ENCODE measurements at places on chromosomes 13 and 19.

DNA sequence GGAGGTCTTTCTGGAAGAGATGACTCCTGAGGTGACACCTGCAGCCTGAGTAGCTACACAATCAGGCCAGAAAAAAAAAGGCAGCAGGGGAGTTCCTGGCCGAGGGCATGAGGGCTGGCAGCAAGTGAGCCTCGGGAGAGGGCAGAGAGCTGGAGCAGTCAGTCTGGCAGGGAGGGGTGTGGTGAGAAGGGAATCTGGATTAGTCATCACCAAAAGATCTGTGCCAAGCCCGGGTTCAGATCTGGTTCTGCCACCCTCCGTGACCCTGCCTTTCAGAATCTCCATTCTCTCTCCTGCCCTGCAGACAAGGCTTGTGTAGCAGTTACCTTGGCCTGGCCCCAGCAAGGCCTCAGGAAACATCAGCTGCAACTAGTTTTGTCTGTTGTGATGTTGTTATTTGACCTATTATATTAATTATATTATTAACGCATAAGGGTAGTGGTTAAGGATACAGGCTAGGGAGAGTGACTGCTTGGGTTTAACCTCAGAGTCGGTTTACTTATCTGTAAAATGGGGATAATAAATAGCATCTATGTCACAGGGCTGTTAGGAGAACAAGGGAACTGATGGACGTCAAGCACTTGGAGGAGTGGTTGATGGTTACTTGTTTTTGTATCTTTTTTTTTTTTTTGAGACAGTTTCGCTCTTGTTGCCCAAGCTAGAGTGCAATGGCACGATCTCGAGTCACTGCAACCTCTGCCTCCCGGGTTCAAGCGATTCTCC lies 2.7 kb upstream of the CAPNS1 start:
- no peak for DNase-seq

- no peak for DNase-seq
Measured at GRCh38 chr19:7408251-7408650, 59.5 kb downstream of the ARHGEF18 start.

GRCh38 chr19:54426291-54426931 lies 11.1 kb downstream of the TTYH1 start:
- DNase-seq = no peak

DNA sequence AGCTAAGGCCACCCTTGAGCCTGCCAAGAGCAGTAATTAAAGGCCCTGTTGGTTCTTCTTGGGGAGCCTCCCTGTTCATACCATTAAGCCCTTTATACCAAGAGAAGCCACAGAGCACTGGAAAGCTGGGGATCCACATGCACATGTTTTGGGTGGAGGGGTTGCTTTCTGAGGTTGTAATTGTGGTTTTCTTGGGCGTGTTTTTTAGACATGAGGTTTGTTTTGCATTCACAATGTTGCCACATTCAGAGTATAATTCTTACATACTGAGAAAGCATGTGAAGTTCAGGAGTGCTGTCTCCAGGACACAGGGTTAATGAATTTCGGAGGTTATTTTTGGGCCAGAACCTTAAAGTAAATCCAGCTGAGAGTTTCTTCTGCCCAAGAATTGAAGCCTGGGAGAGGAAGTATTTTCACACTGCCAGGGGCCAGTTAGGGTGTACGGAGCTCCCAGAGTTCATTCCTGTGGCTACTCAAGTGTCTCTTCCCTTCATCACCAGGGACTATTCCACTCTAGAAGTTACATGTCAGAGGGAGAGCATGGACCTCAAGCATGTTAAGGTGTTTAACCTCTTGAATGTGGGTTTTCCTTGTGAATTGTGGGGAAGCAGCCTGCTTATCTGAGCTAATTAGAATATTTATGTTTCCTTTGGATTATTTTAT lies 37.0 kb downstream of the ZNF136 start:
- no peak for DNase-seq

DNA sequence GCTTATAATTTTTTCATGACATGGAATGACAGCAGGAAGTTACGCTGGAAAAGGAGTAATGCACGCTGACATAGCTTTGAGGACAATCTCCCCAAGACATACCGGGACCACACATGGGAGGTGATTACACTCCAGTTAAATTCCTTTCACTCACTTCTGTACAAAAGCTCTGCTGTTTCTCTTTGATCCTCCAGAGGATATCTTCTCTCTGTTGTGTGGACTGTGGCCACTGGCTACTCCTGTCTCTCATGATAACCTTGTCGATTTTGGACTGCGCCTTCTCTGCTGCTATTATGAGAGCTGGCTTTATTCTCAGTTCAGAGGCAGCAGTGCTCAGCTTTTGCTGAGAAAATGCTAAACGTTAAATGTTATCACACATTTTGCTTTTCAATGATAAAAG lies 464.6 kb downstream of the FGF9 start:
- DNase-seq = no peak

DNA sequence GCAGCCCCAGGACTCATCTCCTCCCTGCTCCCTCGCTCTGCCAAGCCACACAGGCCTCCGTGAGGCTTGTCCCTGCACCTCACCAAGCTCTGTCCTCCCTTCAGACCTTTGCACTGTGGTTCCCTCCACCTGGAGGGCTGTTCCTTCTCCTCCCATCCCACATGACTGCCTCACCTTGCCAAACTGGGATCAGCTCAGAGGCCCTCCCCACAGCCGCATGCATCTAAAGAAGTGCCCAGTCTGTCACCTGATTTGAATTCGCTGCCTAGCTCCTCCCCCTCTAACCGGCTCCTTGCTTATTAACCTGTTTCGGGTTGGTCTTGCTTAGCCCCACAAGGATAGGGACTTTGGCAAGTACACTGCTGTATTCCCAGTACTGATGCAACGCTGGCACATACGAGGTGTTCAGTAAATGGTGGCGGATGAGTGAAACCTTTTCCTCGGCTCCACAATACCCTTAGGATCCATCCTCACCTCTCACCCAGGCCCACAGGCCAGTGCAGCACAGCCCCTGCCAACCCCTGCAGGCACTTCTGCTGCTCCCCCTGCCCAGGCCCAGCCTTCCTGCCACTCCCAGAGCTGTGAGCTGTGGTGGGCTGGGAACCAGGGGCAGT lies 4.4 kb downstream of the AKT2 start:
- DNase-seq = no peak

GRCh38 chr19:39927076-39927475 lies 7.4 kb downstream of the FCGBP start:
- DNase-seq = no peak

GRCh38 chr13:91331047-91331915 lies 16.2 kb upstream of the MIR17HG start:
- DNase-seq = no peak

DNA sequence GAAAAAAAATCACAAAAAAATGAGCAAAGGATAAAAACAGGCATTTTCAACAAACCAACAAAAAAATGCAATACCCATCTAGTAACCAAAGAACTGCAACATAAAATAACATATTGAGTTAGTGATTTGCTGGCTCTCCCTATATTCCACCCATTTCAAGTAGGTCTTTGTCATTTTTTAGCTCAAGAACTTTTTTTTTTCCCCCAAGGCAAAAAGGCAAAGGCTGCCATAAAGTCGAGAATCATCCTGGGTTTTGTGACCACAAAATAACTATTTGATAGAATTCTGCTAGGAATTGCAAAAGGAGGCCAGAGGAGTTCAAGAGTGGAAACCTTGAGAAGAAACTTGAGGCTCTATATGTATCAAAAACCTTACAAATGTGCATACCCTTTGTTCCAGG lies 5.5 kb downstream of the SAFB2 start:
- no peak for DNase-seq

DNA sequence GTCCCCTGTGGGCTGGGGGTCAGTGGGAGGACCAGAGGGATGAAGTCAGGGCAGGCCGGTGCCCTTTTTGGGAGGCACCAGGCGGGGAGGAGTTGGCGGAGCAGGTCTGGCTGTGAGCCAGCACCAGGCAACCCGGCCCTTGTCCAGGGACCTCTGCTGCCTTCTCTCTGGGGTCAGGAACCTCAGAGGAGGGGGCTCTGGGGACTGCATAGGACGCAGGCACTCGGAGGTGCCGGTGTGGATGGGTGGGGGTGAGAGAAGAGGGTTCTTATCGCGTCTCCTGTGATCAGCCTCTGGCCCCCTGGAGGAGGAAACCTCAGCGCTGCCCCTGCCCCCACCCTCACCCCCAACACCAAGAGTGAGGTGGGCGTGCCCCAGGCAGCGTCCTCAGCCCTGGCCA lies 16.5 kb downstream of the DPF1 start:
- DNase-seq = no peak

GRCh38 chr13:85799097-85799582 lies at the start of gene SLITRK6:
TSS of gene SLITRK6 (minus strand) at chr13:85799419. CDS start at chr13:85796508, 2,911 bp downstream.
- DNase-seq = peak; percentile 15

GRCh38 chr19:10052602-10053360 lies 33.3 kb upstream of the SHFL start:
- no peak for DNase-seq

DNA sequence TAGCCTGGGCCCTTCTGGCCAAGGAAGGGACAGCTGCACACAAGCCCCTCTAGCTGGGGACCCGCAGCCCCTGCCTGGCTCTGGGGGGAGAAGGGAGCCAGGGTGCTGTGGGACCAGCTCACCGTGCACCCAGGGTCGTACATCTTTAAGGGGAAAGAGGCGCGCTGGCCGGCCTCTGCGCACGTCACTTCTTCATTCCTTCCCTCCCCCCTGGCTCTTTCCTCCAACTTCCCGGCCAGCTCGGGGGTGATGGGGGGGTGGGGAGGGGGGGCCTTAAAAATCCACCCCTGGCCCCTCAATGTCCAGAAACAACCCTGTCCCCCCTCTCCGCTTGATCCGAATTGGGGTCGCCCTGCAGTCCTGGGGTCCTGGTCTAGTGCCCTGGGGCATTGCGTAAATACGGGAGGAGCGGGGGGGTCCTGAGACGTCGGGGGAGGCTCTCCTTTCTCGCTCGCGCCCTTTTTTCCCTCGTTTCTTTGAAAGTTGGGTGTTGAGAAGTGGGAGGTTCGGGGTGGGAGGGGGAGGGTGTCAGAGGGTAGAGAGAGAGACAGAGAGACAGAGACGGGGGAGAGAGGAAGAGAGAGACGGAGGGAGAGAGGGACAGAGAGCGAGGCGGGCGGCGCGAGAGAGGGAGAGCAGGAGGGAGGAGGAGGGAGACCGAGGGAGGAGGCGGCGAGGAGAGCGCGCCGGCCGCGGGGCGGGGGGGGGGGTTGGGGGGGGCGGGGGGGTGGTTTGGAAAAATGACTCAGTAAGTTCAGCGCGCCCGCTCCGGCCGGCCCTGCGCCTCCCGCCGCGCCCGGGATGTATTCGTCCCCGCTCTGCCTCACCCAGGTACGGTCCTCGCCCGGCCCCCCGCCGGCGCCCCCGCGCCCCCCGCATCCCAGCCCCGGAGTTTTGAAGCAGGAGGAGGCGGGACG lies at the start of gene NFIC:
TSS of gene NFIC (plus strand) at position 748 of the 917 bp plus-strand sequence. CDS start at position 802, 54 bp downstream.
- peak; percentile 69 for DNase-seq

- no peak for DNase-seq
Measured at GRCh38 chr13:21676611-21677021, 5.7 kb downstream of the FGF9 start.

- no peak for DNase-seq
Measured at GRCh38 chr19:10088949-10089554, 2.9 kb downstream of the SHFL start.

DNA sequence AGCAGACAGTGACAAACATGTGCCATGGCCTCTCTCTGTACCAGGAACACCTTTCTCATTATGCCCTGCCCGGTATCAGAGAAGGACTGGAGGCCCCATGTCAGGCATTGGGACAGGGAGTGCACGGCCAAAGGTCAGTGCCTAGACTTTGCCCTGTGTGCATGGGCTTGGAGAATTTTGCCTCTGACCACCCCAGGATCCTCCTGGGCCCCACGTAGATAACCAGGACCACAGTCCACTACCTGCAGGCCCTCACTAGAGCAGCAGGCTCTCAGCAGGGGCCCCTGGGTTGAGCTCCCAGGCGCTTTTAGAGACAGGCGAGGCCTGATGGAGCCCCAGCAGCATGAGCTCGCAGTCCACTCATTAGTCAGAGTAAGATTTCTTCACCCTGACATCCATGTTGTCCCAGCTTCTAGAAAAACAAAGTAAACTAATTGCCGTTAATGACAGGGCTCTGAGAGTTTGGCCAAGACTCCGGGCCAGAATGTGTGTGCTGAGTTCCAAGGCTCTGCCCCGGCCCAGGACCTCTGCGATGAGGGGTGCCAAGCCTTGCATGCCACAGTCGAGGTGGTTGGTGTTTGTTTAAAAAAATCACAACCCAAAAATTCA lies 42.7 kb downstream of the CAPN12 start:
- DNase-seq = no peak

- peak; percentile 33 for DNase-seq
Measured at GRCh38 chr19:53394522-53394973, 401 bp upstream of the ZNF765 start.

GRCh38 chr19:45177817-45178261 lies at the start of gene TRAPPC6A:
TSS of gene TRAPPC6A (minus strand) at chr19:45178237. CDS start at chr19:45178218, 19 bp downstream.
- DNase-seq = no peak

- no peak for DNase-seq
Measured at GRCh38 chr13:40639221-40639681, 27.2 kb downstream of the FOXO1 start.

- DNase-seq = no peak
Measured at GRCh38 chr13:33867472-33867871, 49.5 kb downstream of the RFC3 start.

DNA sequence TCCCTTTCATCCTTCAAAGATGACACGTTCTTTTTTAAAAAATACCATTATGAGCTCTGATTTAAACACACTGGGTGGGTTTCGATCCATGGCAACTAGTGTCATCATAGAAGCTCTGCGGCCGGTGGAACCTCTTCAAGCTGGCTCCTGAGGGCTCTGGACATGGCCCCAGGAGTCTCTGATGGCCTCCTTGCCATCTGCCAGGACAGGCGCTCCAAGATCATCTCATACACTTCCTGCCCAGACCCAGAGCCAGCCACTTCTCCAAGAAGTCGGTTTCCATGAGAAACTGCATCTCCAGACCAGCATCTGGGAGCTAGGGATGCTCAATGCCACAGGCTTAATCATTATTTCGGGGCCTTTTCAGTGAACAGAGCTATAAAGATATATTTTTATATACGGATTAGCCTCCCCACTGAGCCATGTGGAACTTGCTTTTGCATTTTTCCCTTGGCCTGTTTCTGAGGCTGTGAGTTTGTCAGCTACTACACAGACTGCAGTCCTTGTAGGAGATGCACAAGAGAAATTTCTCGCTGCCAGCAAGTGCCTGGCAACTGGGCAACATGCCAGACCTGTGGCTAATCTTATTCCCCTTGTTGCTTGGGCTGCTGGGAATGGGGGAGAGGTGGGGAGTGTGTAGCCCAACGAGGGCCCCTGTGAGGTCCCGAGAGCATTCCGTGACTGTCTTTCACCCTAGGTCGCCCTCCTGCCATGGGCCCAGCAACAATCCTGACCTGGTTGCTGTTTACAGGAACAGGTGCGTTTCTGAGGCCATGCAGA lies 15.9 kb downstream of the SUGP1 start:
- DNase-seq = peak; percentile 78

- no peak for DNase-seq
Measured at GRCh38 chr13:28865149-28865744, 45.1 kb downstream of the MTUS2 start.

GRCh38 chr13:113653264-113654174 lies 4.5 kb downstream of the ATP4B start:
- DNase-seq = peak; percentile 52

DNA sequence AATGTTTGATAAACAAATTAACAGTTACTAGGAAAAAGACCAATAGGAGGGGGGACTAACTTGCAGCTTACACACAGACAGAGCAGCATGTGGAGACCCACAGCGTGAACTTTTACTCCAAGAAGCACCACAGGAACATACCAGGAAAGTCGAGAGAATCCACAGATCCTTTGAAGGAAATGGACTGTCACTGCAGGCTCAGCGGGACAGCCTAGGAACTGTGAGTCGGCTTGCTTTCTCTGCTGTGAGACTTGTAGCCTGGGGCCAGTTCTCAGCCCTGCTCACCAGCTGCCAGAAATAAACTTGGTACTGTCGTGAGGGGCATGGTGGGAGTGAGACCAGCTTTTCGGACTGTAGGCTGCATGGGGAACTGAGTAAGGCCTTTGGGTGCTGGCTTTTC lies 1211.5 kb downstream of the PCDH17 start:
- no peak for DNase-seq

- no peak for DNase-seq
Measured at GRCh38 chr19:8209462-8210378, 550 bp downstream of the CERS4 start.
